ENCODE measurements at places on chromosomes 5 and 9.

DNA sequence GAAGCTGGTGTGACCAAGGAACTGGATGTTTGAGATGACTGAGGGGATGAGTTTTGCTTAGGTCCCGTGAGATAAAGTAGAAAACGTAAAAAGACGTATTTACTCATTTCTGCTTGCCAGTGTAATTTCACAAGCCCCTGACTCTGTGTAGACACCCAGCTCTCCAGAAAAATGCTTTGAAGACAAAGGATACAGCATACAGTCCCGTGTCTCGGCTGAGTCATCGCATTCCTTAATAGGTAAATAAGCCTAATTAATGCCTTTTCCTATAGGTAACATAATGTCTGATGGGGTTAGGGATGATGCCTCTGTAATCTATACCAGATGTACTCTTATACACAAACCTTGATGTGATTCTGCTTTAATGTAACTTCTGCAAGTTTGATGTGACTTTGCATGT lies 20.2 kb downstream of the S100Z start:
- DNase-seq, result peak; percentile 32

GRCh38 chr5:32504989-32505596 lies 60.6 kb upstream of the ZFR start:
- peak; percentile 99 for DNase-seq

- DNase-seq, result no peak
Observed at GRCh38 chr9:73434826-73435225, 283.2 kb downstream of the ANXA1 start.

DNA sequence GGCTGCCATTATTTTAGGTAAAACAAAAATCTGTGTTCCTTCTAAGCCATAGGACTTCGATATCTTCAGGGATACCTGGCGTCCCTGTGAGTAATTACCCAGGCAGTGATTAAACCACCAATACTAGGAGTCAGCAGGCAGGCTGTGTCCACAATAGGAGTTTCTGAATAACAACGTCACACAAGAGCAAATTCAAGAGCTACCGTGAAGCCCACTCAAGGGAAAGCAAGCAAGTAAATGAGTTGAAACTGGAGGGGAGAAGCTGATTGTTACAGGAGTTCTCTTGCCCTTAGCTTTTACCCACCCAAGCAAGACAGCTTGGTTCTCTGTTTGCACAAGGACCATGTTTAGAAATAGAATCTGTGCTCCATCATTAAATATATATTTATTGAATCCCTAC lies 50.8 kb downstream of the SEMA5A start:
- no peak for DNase-seq

GRCh38 chr9:37953775-37954437 lies 50.0 kb upstream of the SLC25A51 start:
- peak; percentile 94 for DNase-seq

Data from fibroblast of upper back skin (primary cell).